Colonic mucosa (tissue), 4 donors: ENCODE measurements at places on chromosomes 2 and 18. TPM values are rescaled to one million over a fixed set of nuclear protein-coding genes. Genes with fewer than 3 reads are reported as not detected.
A peak's percentile ranks its signal among the peaks of the same experiment; 100 is the strongest.

FBXO15 gene
- total RNA-seq: not detected

- DNase-seq: no peak
Observed at GRCh38 chr2:38528008-38528442, 74.7 kb downstream of the HNRNPLL start.

PROM2 gene
- total RNA-seq: 27.4 TPM

KLF11 gene
- total RNA-seq: 6.6 TPM

DNA sequence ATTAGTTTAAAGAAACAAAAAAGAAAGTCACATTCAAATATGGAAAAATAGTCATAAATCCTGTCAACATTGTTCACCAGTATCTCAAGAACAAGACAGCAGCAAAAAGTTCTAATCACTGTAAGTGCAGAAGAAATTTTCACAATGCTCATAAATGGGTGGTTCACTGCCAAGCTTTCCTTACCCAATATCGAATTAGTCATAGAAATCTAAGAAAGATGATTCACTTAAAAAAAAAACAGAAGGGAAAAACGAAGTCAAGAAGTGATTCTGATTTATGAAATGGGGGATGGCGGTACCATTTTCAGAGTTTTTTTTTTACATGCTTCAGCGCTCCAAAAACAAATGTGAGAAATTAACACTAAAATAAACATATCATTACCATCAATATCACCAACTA, 156.7 kb downstream of the EXOC6B start:
- no peak for DNase-seq

DNA sequence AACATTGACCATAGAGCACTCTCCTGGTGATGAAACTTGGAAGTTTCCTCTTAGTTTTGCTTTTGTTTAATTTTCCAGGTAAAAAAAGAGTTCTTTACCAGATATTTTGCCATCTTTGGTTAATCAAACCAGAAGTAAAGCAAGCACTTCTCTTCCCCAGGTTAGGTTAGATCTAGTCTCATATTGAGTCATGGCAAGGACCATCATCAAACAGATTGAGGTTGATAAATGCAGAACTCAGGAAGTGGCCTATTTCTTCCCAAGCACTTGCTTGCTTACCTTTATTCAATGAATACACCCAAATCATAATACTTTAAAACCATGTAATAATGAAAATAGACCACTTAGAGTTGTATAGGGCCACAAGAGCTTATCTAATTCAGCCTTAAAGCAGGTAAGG, 23.4 kb downstream of the DNAH6 start:
- no peak for DNase-seq

DNA sequence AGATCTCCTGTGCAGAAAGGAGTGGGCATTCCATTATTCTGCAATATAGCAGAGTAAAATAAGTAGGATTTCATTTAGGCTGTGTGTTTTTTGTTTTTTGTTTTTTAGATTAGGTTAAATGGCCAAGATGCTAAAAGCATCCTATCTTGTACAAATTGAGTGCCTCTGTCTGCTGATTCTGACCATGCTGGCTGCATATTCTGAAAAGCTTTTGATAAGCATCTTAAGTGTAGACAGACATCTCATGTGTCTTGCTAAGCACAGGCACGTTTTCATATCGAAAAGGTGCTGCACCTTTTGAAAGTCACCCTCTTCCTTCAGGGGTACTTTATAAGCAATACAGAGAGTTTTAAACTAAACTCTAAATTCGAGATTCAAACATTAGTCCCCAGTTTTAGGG, 74.0 kb upstream of the BCL11A start:
- DNase-seq: no peak

TNFAIP6 gene
- total RNA-seq: 0.57 TPM

CCT4 gene
- 80.1 TPM for total RNA-seq

- DNase-seq: peak; percentile 56
Observed at GRCh38 chr2:42385225-42385624, 24.2 kb upstream of the COX7A2L start.

GRCh38 chr18:2114765-2115164, 456.5 kb downstream of the METTL4 start:
- DNase-seq: no peak

DNA sequence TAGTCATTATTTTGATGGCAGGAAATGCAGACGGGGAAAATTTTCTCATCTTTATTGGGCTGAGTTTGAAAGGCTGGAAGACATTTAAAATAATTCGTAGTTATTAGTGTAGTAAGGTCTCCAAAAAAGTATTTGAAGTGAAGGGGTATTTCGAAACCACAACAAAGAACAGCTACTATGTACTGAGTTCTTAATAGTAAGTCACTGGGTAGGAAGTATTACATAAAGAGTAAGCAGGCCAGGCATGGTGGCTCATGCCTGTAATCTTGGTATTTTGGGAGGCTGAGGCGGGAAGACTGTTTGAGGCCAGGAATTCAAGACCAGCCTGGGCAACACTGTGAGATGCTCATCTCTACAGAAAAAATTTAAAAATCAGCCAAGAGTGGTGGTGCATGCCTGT, 113.6 kb downstream of the MEP1B start:
- no peak for DNase-seq

SATB2 gene
- total RNA-seq: 178 TPM

DNA sequence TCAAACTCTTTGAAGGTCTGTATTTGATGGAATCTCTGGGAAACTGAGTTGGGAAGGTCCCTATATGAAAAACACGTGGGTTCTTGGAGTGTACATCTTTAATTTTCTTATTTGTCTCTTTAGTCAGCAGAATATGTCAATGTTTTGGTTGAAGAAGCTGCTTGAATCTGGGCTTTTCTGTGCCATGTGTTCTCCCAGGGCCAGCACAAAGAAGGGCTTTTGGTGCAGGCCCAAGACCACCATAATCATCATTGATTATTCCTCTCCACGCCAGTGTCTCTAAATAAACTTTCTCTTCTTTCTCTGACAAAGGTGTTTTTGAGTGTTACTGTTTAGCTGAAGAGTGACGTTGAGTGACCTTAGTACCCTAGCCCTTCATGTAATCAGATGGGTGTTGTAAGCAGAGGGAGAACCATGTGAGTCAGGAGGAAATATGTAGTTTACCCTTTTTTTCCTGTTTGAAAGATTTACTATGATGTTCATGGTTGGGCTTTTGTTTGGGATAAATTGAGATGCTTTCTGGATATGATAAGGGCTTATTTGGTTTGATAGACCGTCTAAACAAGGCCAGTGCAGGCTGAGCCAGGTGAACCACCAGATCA, 11.6 kb upstream of the TNP1 start:
- DNase-seq: no peak

DNA sequence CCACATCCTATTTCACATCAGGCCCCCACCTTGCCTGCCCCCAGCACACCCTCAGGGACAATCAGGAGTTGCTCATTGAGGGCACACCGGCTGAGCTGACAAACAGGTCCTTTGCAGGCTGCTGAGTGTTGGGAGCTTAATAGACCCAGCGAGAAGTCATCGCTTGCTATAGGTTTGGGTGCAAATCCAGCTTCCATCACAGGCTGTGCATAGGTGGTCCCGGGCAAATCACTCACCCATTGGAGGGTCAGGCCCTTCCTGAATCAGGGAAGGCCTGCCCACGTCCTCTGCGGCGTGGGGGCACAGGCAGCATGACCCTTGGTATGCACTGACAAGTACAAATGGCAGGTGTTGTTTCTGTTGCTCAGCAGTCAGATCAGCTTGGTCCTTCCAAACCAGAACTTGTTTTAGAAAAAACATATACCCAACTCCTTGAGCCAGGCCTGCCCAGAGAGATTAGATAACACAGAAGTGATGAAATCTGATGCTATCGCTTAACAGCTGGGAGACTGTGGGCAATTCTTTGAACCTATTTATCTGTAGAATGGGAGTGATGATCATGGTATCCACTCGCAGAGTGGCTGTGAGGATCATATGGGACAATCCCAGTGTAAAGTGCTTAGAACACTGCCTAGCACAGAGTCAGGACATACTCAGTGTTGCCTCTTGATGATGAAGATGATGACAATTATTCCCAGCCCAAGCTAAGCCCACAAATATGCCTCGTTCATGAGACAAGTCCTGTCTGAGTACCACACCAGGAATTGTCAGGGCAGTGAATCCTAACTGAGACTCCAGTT, 34.9 kb downstream of the SMAD7 start:
- no peak for DNase-seq

DNA sequence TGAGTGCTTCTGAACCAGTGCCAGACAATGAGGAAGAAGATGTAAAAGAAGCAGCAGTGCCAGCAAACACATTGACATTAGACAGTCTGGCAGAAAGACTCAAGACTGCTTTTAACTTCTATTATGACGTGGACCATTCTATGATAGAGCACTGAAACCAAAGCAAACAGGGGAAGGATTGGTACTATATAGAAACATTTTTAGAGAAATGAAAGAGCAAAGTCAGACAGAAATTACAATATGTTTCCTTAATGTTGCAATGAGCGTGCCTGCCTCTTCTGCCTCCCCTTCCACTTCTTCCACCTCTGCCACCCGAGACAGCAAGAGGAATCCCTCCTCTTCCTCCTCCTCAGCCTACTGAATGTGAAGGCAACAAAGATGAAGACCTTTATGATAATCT, 39.7 kb downstream of the DHX57 start:
- DNase-seq: no peak
